Left colon (tissue), 2 donors: ENCODE measurements at places on chromosomes 6 and 20. TPM values are rescaled to one million over a fixed set of nuclear protein-coding genes. Genes with fewer than 3 reads are reported as not detected.

DNA sequence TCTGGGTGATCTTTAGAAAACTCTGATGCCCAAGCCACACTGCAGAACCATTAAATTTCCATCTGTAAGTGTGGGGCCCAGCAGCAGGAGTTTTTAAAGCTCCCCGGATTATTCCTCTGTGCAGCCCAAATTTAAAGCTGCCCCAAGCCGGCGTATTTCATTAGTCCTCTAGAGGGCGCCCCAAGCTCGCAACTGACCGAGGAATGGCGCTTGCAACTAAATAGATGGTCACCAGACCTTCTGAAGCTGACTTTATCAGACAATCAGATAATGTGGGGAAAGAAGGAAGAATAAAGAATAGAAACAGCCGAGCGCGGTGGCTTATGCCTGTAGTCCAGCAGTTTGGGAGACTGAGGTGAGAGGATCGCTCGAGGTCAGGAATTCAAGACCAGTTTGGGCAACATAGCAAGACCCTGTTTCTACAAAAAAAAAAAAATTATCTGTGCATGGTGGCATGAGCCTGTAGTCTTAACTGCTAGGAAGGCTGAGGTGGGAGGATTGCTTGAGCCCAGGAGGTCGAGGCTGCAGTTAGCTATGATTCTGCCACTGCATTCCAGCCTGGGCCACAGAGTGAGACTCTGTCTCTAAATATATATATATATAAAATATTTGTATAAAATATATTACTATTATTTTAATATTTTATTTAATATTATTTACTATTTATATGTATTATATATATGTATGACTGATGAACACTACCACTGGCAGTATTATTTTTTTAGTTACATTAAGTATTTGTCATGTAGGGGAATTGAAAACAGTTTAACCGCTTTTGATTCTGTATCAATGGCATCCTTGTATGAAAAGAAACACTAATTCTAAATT, 56.0 kb downstream of the OTOR start:
- DNase-seq: no peak

DNA sequence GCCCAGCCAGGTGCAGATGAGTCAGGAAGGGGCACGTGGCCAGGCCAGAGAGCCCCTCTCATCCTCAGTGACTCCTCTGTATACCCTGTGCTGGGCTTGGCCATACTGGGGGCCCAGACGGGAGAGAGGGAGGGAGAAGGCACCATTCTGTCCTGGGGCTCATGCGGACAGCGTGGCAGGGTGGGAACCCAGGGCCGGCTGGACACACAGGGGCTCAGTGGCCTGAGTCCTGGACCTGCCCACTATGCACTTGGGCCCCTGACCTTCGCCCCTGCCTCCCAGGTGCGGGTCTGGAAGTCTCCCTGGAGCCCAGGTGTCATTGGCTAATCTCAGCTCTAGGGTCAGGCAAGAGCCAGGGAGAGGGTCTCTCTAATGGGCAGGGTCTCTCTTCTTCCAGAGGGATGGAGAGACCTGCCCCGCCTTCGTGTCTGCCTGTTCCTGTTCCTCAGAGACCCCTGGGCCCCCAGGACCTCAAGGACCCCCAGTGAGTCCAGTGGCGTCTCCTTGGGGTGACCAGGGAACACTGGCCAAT, 27.7 kb downstream of the COL20A1 start:
- DNase-seq: no peak

The KIF13A gene
- 47.0 TPM for total RNA-seq

GRCh38 chr20:50333812-50334211, 143.2 kb downstream of the CEBPB start:
- DNase-seq: no peak

The HLA-A gene
- total RNA-seq: 1,119 TPM

GRCh38 chr6:124854338-124854922, 107.8 kb upstream of the RNF217 start:
- DNase-seq: no peak

- no peak for DNase-seq
Observed at GRCh38 chr6:69795469-69796072, 1.2 kb downstream of the LMBRD1 start.

The LPIN3 gene
- 45.5 TPM for total RNA-seq

The PPIL1 gene
- total RNA-seq: 10.1 TPM

DNA sequence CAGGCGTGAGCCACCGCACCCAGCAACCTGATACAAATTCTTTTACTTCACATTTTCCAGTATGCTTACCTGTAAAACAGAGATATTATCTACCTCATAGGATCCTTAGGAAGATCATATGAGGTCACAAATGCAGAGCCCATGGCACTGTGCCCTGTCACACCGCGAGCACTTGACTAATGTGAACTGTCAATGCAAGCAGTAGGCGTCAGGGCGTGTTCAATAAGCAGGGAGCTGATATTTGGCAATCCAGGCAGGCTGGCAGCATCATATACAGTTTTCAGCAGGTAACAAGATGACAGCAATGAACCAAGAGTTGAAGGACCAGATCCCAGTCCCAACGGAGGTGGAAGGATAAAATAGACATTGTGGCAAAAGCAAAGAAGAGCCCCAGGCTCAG, 14.6 kb upstream of the ARID1B start:
- DNase-seq: no peak

DNA sequence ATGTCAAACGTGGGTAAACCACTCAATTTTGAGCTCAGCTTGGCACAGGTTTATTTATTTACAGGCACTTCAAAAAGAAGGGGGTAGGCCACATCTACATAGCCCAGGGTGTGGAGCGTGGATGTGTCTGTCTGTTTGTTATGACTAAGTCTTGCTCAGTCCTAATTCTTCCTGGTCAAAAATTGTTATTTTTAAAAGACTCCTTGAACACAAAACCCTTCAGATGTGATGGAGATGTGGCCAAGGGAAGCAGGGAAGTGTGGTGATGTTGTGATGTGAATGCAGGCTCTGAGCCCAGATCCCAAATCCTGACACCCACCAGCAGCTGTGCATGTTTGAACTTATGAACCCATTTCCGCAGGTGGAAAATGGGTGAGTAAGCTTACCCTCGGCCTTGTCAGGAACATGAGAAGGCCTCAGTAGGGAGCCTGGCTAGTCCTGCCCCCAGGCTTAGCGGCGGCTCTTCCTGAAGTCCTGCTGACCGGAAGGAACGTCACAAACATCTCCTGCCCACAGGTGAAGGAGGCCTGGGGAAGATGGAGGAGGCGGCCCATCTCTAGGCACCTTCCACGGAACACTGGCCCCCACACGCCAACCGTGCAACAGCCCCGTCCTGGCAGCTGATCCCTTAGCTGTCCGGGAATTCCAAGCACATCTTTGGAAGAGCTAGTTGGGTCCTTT, 119.7 kb downstream of the MYLK4 start:
- no peak for DNase-seq

The ADGRF1 gene
- total RNA-seq: 0.52 TPM

GRCh38 chr20:37295001-37295400, 5.5 kb downstream of the MANBAL start:
- DNase-seq: peak; percentile 60

The ZBTB46 gene
- total RNA-seq: 5.6 TPM

The ADGB gene
- total RNA-seq: 1.5 TPM

The TNXB gene
- total RNA-seq: 35.9 TPM

The COL20A1 gene
- total RNA-seq: not detected

The EYA2 gene
- total RNA-seq: 12.2 TPM

DNA sequence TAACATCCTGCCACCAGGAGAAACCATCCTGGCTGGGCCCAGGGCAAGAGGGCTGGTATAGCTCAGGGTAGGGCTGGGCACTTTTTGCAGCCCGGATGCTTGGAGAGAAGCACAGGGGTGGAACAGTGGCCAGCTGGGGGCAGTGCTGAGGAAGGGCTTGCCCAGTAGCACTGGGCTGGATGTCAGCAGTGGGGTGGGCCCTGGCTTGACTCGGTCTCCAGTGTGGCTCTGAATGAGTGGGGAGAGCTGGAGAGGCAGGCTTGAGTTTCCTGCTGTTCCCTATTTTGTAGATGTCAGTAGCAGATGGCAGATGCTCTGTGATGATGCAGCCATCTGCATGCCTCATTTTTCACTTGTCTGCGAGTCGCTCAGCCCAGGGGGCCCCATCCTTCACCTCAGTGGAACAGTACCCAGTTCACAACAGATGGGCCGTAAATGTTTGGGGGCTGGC, 56.3 kb upstream of the TULP1 start:
- peak; percentile 45 for DNase-seq

DNA sequence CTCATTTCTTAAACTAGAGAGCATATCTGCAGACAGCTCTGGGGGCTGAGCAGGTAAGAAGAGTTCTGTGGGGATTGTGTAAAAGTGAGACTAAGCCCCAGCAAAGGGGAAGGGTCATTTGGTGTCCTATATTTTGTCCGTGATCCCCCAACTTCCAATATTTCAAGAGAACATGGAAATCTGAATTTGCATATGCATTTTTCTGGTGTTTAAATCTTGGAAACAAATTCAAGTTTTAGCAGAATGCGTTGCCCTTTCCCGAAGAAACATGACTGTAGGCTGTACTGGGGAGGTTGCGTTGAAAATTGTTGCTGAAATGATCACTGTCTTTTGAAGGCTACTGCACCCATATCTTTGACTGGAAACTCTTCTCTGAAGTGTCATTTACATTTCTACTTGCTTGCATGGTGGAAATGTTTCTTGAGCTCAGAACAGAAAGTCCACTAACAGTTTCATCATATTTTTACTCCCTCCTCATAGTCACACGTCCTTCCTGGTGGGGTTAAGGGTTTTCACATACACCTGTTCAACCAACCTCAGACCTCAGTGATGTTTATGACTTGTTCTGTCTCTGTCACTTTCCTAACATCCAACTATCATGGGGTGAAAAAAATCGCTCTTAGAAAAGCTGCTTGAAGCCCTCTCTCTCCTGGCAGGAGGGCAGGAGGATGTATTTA, 140.3 kb downstream of the BCAS1 start:
- DNase-seq: no peak

The KHDC1 gene
- 1.0 TPM for total RNA-seq

DNA sequence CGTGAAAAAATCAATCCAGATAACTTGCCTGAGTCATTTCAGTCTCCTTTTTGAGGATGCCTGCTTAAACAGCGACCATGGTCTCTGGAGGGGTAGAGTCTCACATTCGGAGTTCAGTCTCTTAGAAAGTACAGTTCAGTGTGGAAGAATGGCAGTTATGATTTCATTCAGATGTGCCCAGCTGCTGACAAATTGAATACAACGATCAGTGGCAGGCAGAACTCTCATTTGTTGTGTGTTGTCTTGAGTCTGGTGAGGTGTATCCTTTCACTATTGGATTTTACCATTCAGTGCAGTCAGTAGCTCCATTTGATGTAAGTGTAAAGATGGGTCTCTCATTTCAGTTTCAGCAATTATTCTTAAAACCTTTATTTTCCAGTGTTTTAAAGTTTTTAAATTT, 639 bp upstream of the TULP4 start:
- no peak for DNase-seq

GRCh38 chr6:29501106-29501505, 13.3 kb upstream of the MAS1L start:
- no peak for DNase-seq

- DNase-seq: peak; percentile 84
Observed at GRCh38 chr20:35600993-35601973, 14.3 kb upstream of the SPAG4 start.

The KCNQ2 gene
- 0.21 TPM for total RNA-seq

DNA sequence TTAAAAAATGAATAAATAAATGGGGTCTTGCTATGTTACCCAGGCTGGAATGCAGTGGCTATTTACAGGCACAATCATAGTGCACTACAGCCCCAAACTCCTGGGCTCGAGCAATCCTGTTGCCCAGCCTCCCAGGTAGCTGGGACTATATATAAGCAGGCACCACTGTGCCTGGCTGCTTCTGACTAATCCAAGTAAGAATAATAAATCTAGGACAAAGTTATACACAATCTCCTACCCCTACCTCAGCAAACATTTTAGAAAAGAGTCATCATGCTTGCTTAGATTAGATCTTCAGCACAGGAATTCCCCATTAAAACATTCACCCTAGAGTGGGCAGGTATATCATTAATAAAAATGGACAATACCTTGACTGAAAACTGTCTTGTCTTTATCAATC, 124.6 kb downstream of the REV3L start:
- DNase-seq: no peak

- DNase-seq: no peak
Observed at GRCh38 chr20:642398-643174, 10.4 kb downstream of the SRXN1 start.

DNA sequence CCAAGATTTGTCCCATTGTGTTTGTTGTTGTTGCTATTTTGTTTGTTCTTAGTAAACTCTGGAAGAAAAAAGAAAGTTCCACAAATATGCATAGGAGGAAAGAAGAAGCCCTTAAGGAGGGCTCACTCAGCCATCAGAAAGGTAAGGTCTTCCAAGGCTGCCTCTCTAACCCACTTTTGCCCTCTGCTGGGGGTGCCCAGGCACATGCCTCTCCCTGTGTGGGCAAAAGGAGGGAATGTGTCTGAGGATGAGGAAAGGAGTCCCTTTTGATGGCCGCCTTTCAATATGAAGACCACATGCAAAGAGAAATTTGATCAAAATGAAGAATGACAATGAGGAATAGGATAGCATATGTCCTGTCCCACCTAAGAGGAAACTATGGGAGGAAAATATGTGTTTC, 248.2 kb upstream of the POU3F2 start:
- no peak for DNase-seq

The PRDM13 gene
- not detected for total RNA-seq

- no peak for DNase-seq
Observed at GRCh38 chr6:36781669-36782068, 57.6 kb downstream of the CPNE5 start.

The SLC24A3 gene
- 3.2 TPM for total RNA-seq

The TMEM217 gene
- 1.4 TPM for total RNA-seq

GRCh38 chr20:8530022-8530421, 398.0 kb downstream of the PLCB1 start:
- no peak for DNase-seq

DNA sequence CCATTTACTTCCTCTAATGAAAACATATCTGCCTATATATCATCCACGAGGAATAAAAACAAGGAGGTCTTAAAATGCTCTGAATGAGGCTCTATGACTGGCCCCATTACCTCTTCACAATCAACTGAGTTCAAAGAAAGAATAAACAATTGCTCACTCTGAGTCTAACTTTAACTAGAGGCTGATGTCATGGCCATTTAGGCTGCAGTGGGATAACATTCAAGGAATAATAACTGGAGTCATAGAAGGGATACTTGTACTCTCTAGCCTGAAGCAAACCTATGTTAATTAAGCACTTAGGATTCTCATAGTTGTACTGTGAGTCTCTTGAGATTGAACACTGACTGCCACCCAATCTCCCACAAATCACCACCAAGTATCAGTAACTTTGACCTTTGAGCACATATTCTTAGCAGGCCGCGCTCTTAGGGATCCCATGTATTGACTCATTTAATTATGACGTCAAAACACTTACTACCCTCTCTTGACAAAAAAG, 70.2 kb downstream of the PERP start:
- no peak for DNase-seq

The PXDC1 gene
- total RNA-seq: 4.3 TPM

- no peak for DNase-seq
Observed at GRCh38 chr6:147973806-147974205, 368.8 kb upstream of the SASH1 start.

GRCh38 chr6:107769053-107769658, 55.0 kb downstream of the SCML4 start:
- no peak for DNase-seq

The CPNE5 gene
- total RNA-seq: 7.8 TPM
